Lower lobe of right lung (tissue), 2 donors: ENCODE measurements at places on chromosomes 11 and 22.

GRCh38 chr11:27234043-27234668, 128.9 kb downstream of the CCDC34 start:
- DNase-seq, result no peak

GRCh38 chr11:60916669-60917206, 2.8 kb downstream of the TMEM109 start:
- no peak for DNase-seq

- DNase-seq, result no peak
These were observed 33.4 kb downstream of the FLI1 start for GRCh38 chr11:128727320-128727719.

- no peak for DNase-seq
These were observed 12.9 kb downstream of the APLNR start for GRCh38 chr11:57224128-57224527.

GRCh38 chr11:102268985-102269470, 48.3 kb upstream of the BIRC3 start:
- DNase-seq, result no peak

DNA sequence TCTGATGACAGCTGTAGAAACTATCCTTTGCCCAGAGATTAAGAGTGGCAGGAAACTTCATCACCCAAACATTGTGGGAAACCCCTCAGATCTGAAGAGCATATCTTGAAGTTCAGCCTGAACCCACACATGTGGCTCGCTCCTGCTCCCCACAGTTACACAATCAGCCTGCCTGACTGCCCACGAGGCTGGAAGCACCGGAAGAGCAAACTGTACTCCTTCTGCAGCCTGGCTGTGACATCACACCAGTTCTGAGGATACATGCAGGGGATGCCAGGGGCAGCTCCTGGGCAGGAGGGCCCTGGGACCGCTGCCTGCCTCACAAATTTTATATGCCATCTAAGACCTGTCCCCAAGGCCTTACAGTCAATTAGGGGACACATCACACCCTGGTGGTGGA, 444.4 kb downstream of the BUD13 start:
- DNase-seq, result no peak

- DNase-seq, result no peak
These were observed 18.3 kb downstream of the OTUB1 start for GRCh38 chr11:64004590-64004984.
